ENCODE measurements at places on chromosomes 12 and 14. TPM values are rescaled to one million over a fixed set of nuclear protein-coding genes. Genes with fewer than 3 reads are reported as not detected.

The GPR132 gene
- total RNA-seq = not detected

DNA sequence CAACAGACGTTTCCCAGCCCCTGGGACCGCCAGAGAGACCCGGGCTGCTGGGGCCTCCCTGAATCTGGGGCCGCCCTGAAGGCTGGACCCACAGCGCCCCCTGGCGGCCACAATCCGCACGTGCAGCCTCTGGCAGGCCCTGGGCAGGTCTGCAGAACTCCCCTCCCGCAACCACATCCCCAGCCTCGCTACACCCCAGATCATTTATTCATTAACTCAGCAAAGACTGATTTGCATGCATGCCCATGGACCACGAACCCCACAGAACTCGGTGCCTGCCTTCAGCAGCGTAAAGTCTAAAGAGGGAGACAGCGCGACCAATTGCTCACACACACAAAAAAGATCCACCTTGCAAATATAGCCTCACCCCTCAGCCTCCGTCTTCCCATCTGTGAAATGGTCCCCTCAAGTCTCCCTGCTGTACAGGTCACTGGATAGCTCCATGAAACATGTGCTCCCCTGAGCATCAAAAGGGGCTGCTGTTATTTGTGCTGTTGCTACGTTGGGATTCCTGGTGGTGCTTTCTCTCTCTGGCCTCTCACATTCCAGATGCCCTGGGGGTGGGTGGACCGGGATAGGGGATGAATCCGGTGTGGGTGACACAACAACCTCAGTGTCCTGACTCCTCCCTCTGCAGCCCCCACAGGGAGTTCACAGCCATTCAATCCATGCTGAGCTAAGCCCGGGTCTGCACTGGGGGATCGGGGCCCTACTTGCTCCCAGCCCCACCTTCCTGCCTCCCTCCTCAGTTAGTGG lies 96.4 kb downstream of the SCARB1 start:
- DNase-seq = no peak

The AKAP3 gene
- total RNA-seq = 1.0 TPM

- DNase-seq = no peak
These were observed 12.3 kb downstream of the METTL3 start for GRCh38 chr14:21498540-21499526.

DNA sequence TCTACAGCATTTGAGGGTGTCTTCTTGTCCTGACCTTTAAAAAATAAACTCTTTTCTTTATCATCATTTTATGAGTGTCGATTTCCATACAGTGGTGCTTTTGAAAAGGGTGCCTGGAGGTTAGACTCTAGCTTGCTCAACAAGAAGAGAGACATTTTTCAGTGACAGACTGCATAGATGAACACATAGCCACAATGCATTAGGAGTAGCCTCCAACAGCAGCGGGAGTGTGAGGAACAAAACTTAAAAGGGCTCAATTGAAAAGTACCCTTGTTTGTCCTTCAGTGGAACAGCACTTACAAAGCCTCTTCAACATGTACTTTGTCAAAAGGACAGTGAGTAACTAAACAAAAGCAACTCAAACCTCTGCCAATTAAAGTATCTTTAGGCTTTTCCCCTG lies 119.3 kb downstream of the SOX5 start:
- no peak for DNase-seq

The CCDC184 gene
- total RNA-seq = 2.2 TPM

DNA sequence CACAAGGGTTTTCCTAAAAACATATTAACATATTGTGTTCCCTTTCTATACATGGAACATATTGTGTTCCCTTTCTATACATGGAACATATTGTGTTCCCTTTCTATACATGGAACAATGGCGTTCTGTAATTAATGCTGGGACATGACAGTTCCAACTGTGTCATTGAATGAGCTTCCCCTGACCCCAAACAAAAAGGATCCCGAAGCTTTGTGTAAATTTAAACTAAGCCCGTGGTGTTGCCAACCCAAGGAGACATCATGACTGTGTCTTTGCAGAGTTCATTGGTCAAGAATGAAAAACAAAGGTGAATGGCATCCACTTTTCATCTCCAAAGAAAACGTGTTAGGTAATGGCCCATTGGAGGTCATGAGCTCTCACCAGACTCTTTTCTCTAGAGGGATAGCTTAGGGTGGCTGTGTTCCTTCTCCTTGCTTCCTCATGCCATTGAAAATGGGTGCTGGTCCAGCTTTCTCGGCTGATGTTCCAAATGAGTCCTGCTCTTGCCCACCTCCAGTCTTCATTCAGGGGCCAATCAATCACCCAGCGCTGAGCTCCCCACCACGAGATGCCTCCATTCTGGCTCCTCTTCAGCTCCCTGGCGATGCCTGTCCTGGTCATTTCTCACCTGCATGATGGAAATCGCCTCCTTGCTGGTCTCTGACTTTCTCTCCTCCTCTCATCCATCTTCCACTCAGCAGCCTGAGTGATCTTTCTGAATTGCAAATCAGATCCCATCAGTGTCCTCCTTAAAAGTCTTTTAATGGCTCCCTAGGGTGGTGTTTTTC lies 156.1 kb downstream of the VRK1 start:
- DNase-seq = no peak

The DACT1 gene
- 26.2 TPM for total RNA-seq

GRCh38 chr12:62472472-62472871 lies 5.8 kb downstream of the MON2 start:
- DNase-seq = no peak

- DNase-seq = no peak
These were observed 85.7 kb upstream of the TBX3 start for GRCh38 chr12:114769634-114770033.

DNA sequence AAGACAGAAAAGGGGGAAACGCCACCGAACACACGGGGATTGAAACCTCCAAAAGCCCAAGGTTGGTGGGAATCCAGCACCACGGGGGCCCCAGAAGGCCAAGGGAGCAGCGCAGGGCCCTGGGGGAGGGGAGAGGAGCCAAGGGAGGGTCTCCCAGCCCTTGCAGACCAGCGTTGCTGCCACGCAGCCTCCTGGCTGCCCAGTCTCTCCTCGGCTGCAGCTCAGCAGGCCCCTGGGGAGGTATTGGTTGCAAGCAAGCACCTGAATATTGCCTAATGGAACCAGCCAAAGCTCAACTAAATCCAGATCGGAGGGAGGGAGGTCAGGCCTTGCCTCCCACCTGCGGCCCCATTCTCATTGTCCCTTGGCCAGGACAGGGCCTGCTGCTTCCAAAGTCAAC lies 15.8 kb downstream of the TMEM229B start:
- DNase-seq = no peak

The KCNK13 gene
- 0.69 TPM for total RNA-seq

- DNase-seq = no peak
These were observed 974 bp upstream of the TNS2 start for GRCh38 chr12:53048780-53049401.

DNA sequence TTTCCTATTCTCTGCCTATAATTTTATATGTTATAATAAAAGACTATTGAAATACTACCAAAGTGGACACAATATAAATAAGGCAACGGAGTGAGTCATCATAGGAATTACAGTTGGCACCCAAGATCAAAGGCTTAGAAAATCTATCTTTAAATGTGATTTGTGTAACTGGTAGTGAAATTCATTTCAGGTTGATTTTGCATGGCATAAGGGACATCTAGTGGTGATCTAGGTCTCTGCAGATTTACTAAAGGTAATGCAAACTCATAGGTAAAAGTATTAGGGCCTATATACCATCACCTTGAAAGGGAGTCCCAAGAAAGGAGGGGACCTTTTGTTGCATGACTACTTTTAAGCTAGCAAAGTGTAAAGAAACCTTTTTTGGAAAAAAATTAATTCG lies 527.2 kb downstream of the NRXN3 start:
- no peak for DNase-seq

The KRT72 gene
- not detected for total RNA-seq

The TRPV4 gene
- total RNA-seq = 2.1 TPM

- DNase-seq = no peak
These were observed 170.7 kb downstream of the ADCK1 start for GRCh38 chr14:77970646-77971045.

The MYO1H gene
- total RNA-seq = not detected

GRCh38 chr12:53998900-53999236 lies 1.1 kb upstream of the HOXC9 start:
- DNase-seq = no peak

DNA sequence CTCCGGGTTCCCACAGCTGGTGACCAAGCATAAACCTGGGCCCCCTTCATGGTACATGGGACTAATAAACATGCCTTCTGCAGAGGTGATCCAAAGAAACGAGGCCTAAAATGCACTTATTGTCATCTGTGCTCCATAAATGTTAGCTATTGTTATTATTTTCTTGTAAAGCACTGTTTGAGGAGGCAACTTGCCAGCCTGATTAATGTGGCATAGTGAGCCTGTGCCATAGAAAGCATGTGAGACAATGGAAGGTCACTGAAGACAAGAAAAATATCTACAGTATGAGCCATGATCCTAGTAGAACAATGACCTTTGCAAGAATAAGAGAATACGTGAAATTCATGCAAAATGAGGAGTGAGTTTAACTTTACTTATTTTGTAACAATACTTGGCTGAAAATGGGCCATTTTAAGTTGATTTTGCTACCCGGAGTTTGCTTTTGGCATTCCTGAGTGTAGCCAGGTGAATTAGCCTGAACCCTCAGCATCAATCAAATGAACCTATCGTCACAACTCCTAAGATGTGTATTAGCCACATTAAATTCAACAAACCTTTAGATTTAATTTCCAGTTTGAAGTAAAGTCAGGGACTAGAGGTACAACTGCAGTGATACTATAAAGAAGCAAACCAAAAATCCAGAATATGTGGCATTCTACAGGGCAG lies 52.2 kb downstream of the CPM start:
- DNase-seq = no peak

The RNF212B gene
- total RNA-seq = 1.2 TPM

The CLEC1A gene
- total RNA-seq = not detected

The TBX5 gene
- not detected for total RNA-seq

- DNase-seq = no peak
These were observed 242.6 kb downstream of the BTG1 start for GRCh38 chr12:91902860-91903683.

The ABCD2 gene
- 0.06 TPM for total RNA-seq

The AGAP2 gene
- total RNA-seq = 1.7 TPM

The TTC9 gene
- 29.5 TPM for total RNA-seq

Measured in H1 (cell line).